ENCODE measurements at places on chromosomes 16 and 17. TPM values are rescaled to one million over a fixed set of nuclear protein-coding genes. Genes with fewer than 3 reads are reported as not detected.
A peak's percentile ranks its signal among the peaks of the same experiment; 100 is the strongest.

The AOC2 gene
- total RNA-seq = 0.70 TPM

The PRR15L gene
- total RNA-seq = 6.9 TPM

DNA sequence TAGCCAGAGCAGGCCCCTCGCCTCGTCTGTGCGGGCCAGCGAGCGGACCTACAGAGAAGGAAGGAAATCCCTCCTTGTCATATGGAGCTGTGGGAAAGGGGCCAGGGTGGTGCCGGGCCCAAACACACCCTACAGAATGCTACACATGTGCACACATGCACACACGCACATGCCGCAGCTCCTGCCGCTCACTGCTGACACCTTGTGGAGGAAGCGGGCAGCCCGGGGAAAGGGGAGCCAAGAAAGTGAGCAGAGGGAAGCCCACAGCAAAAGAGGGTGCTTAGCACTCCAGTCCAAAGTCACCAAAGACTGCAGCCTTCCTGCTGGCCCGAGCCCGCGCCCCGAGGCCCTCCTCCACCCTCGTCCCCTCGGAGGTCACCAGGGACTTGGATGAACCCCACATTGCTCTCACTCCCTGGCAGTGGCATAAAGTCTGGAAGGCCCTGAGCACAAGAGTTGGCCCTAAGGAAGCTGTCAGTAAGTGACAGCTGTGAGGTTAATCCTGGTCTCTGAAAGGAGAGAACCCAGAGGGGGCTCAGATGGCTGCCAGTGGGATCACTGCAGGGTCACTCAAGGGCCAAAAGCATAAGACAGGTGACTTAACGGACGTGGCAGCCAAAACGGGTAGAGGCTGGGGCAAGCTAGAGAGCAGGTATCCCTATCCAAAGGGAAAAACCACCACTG lies 68.2 kb downstream of the MYO18A start:
- peak; percentile 15 for DNase-seq

DNA sequence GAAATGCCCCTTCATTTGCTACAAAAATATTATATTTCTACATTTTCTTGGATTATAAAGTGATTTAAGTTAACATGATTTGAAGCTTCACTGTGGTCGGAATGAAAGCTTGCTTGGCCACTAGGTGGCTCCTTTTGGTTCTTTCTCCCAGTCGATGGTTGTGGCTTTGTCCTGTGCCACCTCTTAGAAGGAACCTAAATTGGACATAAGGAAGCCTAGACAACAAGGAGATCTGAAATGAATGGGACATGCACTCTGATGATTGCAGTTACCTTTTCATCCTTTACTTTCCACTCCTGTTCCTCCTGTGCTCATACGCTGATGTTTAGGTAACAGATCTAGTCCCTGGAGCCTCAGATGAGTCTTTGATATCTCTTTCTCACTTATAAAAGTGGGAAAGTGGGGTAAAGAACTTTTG lies 39.2 kb downstream of the FTO start:
- peak; percentile 57 for DNase-seq

- DNase-seq = no peak
These were observed 18.4 kb upstream of the EXOSC6 start for GRCh38 chr16:70270176-70270575.

The SLC5A11 gene
- not detected for total RNA-seq

- DNase-seq = no peak
These were observed 107.5 kb upstream of the CREBBP start for GRCh38 chr16:3988011-3988410.

GRCh38 chr16:12951392-12951791 lies 50.0 kb downstream of the SHISA9 start:
- DNase-seq = no peak

GRCh38 chr17:47741793-47742145 lies 8.7 kb downstream of the TBX21 start:
- DNase-seq = no peak

DNA sequence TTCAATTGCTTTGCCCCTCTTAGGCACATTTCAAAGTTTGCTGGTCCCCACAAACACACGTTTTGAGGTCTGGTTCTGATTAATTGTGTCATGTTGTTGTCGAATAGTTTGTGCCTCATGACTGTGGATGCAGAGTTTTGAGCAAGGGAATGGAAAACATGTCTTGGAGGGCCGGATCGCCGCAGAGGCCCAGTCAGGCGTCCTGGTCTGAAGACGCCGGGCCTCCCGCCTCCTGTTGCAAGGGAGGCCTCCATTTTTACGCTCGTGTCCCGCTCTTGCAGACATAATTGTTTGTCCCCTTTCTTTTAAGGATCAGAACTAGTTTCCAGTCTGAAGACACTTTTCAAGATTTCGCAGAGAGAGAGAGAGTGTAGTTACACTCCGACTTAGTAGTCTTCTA lies 3.2 kb downstream of the NTN1 start:
- DNase-seq = no peak

The FOXN1 gene
- total RNA-seq = not detected

The BAHCC1 gene
- total RNA-seq = 0.69 TPM

DNA sequence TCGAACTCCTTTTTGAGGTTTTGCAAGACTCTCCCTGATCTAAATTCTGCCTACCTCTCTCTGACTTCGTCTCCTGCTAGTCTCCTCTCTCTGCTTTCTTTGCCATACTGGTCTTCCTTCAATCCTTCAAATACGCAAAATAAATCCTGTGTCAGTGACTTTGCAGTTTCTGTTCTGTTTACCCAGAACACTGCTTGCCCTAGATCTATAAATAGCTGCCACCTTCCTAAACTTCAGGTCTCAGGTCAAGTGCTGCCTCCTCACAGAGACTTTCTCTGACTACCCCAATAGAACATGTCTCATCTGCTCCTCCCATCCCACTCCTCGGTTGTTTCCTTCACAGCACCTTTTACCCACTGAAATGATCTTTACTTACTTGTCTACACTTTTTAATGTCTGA lies 78.9 kb downstream of the TRIM37 start:
- DNase-seq = no peak

The RSKR gene
- 6.1 TPM for total RNA-seq

GRCh38 chr17:9409878-9410277 lies 165.7 kb downstream of the STX8 start:
- DNase-seq = no peak

DNA sequence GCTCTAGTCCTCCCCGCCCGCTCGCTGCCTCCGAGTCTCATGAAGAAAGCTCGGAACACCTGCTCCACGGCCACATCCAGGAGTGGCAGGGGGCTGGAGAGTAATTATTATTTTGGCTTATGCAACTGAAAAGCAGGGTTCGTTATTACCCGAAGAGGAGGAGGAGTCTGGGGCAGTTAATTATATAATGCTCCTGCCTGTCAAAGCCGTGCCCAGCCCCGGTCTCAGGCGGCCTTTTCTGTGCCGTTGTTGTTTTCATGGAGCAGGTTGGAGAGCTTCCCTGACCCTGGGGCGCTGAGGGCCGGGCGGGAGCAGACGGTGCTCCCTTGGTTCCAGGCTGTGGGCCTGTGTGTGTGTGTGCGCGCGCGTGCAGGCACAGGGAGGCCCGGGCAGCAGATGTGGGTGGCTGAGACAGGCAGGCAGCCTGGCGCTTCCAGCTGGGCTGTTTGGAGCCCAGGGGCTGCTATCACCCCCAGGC lies 2.4 kb downstream of the JPH3 start:
- DNase-seq = no peak

DNA sequence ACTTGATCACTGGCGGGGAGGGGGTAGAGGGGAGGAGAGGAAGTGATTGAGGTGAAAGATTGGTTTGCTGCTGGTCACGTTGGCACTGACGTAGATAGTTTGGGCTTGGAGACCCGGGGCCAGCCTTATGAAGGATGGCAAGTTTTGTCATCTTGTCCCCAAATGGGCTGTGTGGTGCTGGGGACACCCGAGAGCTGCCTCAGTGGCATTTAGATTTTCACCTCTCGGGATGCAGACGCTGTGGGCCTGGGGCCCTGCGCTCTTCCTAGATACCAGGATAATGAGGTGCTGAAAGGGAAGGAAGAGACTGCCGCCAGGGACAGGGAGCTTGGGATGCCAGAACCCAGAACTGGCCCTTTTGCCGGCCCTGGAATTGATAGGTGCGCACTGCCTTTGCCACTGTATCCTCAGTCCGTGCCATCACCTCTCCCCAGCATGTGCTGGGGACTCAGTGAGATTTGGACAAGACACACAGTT lies 1.4 kb upstream of the SOCS3 start:
- DNase-seq = no peak

- no peak for DNase-seq
These were observed 65.0 kb upstream of the CACNG5 start for GRCh38 chr17:66769911-66770310.

The FADS6 gene
- total RNA-seq = not detected

The ZNF778 gene
- total RNA-seq = 28.3 TPM

The B4GALNT2 gene
- total RNA-seq = 1.2 TPM

The MYL4 gene
- not detected for total RNA-seq

The SHISA9 gene
- total RNA-seq = 21.2 TPM

DNA sequence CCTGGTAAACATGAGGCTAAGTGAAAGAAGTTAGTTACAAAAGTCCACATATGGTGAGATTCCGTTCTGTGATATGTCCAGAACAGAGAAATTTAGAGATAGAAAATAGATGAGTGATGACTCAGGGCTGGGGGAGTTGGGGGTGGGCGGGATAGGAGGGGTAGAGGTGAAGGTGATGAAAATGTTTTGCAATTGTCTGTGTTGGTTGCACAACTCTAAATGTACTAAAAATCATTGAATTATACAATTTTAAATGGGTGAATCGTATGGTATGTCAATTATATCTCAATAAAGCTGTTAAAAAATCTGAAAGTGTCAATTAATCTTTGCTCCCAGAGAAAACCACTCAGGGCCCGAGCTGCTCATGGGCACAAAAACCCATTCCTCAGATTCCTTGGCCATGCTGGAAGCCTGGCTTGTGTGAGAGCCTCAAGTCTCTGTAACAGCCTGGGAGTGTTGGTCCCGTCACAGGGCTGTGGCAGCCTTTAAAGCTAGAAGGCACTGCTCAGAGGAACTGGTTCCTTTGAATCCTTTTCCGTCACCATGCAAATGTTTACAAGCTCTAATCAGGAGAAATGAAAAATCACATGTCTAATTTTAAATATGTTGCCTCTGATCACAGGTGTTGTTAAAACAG lies 225.3 kb downstream of the WWOX start:
- peak; percentile 29 for DNase-seq

GRCh38 chr16:5336941-5337340 lies 239.3 kb upstream of the EEF2KMT start:
- no peak for DNase-seq

GRCh38 chr16:83010776-83011720 lies 384.3 kb downstream of the CDH13 start:
- DNase-seq = no peak

DNA sequence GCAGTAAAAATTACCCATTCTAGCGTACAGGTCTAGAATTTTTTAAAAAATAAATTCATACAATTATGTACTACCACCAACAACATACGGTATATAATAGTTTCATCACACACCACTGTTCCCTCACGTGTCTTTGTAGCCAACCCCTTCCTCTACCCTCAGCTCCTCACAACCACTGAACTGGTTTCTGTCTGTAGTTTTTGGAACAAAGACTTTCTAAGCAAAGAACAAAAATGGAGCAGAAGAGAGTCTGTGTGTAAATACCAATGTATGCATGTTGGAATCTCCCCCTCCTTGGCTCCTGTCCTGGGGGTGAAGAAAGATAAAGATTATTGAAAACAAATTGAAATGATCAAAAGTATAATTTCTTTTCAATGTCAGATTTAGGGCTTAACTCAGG lies 31.9 kb upstream of the CCR7 start:
- DNase-seq = no peak

DNA sequence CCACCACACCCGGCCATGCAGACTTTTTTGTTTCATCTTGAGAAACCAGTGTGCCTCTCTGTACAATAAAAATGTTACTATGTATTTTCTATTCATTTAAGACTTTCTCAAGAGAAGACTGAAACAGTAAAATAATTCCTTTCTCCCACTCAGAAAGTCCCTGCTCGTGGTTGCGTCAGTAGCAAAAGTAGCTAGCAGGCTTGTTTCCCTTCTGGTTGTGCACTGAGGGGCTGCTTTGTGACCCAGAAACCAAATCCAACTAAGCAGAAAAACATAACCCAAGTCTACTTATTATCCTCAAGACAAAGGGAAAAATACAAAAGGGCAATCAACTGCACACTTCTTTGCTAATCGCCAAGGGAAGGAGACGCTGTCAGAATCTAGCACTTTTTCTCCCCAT lies 3.4 kb upstream of the PNPO start:
- DNase-seq = no peak

- no peak for DNase-seq
These were observed 5.5 kb upstream of the ERAL1 start for GRCh38 chr17:28849281-28849680.

GRCh38 chr17:5921512-5922282 lies 148.5 kb upstream of the WSCD1 start:
- DNase-seq = peak; percentile 69

GRCh38 chr17:6384481-6384880 lies 50.4 kb downstream of the AIPL1 start:
- DNase-seq = no peak
